ENCODE measurements at places on chromosomes 4 and X.

DNA sequence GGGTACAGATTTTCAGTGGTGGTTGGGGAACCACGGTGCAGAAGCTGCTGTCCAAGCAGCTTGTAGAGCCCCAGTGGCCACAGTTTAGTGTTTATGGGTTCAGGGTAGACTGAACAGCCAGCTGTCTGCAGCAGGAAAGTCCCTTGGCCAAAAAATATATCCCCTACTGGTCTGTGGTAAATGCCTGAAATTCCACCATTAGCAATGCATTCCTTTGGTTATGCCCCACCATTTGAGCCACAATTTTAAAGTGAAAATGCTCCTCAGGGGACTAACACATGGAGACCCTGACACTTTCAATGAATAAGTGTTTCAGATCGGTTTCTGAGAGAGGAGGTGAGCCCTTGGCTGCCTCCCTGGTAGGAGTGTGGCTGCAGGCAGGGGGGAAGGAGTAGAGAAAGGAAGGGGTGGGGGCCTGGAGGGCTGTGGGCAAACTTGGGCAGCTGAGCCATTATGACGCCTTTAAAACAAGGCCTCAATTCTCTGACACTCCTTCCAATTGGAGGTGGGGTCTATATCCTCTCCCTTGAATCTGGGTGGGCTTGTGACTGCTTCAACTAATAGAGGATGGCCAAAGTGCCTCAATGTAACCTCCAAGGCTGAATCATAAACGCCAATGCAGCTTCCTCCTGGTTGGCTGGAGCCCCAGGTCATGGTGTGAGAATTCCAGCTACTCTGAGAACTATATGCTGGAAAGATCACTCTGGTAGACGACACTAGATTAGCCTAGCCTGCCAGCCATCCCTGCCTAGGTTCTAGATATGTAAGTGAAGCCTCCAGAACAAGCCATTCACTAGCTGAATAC lies 75.8 kb upstream of the ATP6AP2 start:
- no peak for DNase-seq

DNA sequence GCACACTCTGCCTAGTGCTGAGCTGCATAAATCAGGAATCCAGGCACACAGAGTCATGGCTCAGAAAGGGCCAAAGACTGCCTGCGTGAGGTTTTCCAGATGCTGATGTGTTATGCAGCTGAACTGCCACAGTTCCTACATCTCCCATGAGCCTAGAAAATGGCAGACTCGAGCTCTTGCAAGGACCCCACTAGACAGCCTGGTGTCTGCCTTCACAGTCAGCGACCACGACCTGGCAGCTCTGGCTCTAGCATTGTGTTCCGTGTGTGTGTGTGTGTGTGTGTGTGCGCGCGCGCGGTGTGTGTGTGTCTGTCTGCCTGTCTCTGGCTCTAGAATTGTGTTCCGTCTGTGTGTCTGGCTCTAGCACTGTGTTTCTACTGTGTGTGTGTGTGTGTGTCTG lies 203.6 kb upstream of the AGTR2 start:
- no peak for DNase-seq

DNA sequence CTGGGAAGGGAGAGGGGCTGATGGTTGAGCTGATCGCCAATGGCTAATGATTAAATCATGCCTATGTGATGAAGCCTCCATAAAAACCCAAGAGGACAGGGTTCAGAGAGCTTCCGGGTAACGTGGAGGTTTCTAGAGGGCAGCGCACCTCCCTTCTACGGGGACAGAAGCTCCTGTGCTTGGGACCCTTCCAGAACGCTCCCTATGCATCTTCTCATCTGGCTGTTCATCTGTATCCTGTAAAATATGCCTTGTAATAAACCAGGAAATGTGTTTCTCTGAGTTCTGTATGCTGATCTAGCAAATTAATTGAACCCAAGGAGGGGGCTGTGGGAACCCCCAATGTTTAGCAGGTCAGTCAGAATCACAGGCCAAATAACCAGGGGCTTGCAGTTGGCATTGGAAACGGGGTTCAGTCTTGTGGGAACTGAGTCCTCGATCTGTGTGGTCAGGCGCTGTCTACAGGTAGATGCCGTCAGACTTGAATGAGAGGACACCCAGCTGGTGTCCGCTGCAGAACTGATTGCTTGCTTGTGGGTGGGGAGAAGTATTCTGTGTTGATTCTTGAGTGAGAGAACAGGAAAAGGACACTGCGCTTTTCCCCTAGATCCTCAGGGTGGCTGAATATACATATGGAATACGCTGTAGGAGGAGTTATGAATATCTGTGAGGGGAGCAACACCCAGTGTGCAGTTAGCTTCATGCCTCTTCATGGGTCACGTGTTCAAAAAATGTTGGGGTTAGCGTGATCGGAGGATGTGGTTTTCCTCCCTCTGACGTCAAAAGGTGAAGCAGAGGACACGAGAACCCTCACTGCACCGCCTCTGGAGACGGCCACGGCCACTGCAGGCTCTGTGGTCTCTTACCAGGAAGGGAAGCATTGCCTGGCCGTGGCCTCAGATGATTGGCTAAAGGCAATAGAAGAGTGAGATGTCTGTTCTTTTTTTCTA lies 29.2 kb downstream of the HTT-AS start:
- DNase-seq: no peak

DNA sequence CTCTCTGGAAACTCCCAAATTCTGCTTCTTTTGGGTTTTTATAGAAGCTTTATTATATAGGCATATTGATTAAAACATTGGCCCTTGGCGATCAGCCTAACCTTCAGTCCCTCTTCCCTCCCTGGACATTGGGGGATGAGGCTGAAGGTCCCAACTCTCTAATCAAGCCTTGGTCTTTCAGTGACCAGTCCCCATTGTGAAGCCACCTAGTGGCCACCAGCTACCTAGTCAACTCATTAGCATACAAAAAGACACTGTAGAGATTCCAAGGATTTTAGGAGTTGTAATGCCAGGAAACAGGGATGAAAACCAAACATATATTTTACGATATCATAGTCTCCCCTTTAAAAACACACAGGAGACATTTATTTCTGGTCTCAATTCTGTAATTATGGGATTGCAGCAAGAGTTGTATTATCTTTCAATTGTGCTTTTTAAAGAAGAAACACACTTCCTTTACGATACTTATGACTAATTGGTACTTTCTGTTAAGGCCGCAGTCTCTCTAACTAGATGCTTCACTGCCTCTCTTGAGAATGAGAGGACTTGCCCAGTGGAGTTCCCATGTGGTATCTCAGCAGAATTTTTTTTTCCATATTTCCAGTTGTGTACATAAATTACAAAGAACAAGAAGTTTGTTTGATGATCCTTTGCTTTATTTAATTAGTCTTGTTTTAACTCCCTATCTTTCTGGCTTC lies 58.2 kb downstream of the WDR17 start:
- DNase-seq: no peak

DNA sequence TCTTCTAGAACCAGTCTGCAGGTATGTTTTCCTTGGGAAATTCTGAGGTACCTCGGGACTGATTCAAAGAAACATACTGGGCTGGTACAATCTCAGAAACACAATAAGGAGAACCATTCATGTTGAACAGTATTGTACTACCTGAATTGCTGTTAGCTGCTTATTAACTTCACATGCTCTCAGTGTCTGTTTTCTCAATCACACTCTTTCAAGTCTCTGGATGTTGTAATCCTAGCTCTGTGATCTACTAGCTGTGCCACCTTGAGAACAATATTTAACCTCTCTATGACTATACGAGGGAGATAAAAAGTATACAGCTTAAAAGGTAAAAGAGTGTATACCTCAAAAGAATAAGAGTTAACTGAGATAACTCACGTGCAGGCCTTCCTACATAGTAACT lies 10.3 kb downstream of the CCDC158 start:
- no peak for DNase-seq

GRCh38 chr4:23779839-23780238 lies 110.0 kb downstream of the PPARGC1A start:
- DNase-seq: no peak

GRCh38 chr4:15031993-15032675 lies 29.9 kb downstream of the CPEB2 start:
- DNase-seq: no peak

DNA sequence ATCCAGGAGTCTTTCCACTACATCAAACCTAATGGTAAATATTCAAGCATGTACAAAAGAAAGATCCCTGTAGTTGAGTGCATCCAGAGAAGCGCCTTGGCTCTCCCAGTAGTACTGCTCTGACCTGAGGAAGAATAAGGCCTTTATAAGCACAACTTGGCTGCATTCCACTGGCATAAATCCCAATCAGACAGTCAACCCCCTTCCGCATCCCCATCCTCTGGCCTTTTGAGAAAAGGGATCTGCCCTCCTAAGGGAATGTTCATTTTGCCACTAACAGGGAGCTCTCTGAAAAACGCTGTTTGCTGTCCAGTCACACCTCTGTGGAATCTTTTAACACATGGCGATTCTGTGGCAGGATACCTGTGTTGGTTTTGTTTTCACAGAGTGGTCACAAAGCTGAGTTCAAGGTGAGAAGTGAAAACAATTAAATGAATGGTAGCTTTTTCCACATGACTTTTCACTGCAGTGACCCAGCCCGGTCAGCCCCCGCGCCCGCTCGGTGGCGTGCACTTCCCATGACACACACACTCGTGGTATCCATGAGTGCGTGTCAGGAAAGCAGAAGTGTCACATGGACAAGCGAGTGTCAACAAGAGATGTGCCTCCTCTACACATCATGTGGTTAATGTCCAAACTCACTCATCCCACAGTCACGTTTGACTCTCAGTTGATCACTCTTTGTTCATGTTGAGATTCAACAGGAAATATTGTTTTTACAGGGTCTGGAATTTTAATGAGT lies 112.2 kb upstream of the ENPP6 start:
- no peak for DNase-seq

GRCh38 chr4:8601556-8601955 lies 9.0 kb downstream of the CPZ start:
- no peak for DNase-seq

DNA sequence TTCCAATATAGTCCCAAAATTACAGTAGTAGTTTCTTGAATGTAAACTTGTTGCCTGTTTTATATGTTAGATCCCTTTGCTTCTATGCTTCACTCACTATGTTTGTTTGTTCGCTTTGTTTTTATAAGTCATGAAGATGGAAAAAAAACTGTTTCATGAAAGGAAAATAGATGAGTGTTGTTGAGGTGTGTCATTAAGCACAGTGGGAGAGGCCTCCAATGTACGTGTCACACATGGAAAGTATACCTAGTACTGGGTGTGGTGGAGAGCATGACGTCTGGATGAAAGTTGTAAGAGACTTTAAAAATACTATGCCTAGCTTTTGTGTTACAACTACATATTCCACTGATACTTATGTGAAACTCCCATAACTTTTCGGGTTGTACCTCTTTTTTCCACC lies 28.4 kb downstream of the PLS3 start:
- DNase-seq: no peak

- DNase-seq: no peak
These were observed 1365.8 kb upstream of the DIAPH2 start for GRCh38 chrX:95318882-95319281.

- no peak for DNase-seq
These were observed 65.8 kb downstream of the AFAP1 start for GRCh38 chr4:7873881-7874280.

DNA sequence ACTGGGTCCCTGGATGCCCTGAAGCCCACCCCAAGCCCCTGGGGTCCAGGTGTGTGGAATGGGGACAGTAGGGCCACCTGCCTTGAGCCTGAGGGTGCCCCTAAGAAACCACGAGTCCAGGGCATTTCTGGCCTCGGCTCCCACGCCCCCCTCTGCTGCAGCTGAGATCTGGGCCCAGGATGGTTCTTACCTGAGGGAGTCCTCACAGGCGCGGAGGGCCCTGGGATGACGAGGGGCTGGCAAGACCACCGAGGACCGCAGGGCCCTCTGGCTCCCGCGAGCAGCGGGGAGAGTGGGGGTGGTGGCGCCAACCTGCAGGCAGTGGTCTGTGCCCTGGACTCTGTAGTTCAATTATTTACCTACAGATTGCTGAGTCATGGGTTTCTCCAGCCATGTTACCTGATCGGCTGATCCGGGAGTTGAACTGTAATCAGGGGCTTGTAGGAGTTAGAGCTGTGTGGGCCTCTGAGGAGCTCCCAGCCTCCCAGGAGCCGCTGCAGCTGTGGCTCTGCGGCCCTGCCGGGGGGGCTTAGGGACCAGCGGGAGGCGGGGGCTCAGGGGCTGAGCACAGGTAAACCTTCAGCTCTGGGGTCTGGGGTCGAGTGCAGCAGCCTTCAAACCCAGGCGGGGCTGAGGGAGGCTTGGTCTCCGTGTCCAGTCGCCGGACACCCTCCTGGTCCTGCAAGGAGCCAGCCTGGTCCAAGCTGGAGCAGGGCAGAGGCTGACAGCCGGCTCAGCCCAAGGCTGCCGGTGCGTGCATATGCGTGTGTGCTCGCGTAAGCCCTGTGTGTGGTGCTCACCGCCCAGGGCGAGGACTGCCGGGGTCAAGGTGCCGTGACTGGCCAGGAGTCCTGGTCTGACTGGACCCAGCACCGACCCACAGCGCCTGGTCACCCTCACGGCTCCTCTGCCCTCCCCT lies at the start of gene SLC26A1:
Gene SLC26A1, minus strand, starts transcription at position 294 of the 919 bp plus-strand sequence. CDS start 1,701 bp downstream, outside the sequence.
- no peak for DNase-seq

- DNase-seq: no peak
These were observed 16.6 kb downstream of the ENPEP start for GRCh38 chr4:110492522-110492921.

DNA sequence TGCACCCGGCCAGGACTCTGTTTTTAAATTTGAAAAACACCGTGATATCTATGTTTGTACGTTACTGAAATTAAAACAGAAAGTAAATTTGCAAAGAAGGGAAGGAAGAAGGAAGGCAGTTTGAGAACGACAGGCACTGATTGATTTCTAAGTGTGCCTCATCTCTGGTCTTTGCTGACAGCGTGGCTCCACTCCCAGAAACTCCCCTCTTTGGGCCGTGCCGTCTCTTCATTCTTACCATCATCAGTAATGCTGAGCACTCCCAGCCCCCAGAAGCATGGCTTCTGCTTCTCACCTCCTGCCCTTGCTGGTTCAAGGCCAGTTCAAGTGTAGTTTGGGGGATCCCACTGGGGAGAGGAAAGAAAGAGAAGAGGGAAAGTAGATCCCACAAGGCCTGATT lies 85.3 kb downstream of the TENM3 start:
- no peak for DNase-seq

DNA sequence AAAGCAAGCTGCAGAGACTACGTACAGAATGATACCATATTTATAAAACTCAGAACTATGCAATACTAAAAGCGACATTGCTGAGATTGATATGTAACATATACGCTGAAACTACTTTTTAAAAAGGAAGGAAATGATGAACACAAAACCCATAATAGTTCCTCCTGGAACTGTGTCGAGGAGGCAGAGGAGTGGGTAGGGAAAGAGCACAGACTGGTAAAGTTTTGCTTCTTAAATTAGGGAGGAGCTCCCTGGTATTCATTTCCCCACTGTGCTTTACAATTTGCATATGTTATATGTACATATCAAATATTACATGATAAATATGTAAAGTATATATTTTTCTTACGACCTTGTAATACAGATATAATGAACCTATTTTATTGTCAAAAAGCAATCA lies 13.9 kb downstream of the UFSP2 start:
- DNase-seq: no peak

DNA sequence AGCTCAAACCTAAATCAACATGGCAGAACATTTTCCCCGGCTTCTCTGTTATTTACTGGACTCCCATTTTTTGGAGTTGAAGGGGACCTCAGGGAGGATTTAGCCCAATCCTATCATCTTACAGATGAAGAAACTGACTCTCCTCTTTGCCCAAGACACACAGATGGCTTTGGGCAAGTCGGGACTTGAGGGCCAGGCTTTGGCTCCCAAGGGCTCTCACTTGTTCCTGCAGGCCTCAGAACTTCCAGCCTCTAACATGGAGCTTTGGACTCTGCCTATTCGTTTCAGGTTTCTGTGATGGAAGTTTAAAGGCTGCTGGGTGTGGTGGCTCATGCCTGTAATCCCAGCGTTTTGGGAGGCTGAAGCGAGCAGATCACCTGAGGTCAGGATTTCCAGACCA lies 59.5 kb downstream of the RHOH start:
- DNase-seq: no peak

GRCh38 chrX:40303256-40304077 lies 205.7 kb upstream of the BCOR start:
- no peak for DNase-seq
